ENCODE measurements at places on chromosomes 6 and 20.
A peak's percentile ranks its signal among the peaks of the same experiment; 100 is the strongest.

GRCh38 chr6:9503111-9503761 is 911.6 kb downstream of the TFAP2A start:
- no peak for DNase-seq

GRCh38 chr6:157586088-157586414 is 205.1 kb downstream of the ZDHHC14 start:
- DNase-seq, result no peak

GRCh38 chr20:49768204-49769047 is 44.2 kb upstream of the SLC9A8 start:
- no peak for DNase-seq

DNA sequence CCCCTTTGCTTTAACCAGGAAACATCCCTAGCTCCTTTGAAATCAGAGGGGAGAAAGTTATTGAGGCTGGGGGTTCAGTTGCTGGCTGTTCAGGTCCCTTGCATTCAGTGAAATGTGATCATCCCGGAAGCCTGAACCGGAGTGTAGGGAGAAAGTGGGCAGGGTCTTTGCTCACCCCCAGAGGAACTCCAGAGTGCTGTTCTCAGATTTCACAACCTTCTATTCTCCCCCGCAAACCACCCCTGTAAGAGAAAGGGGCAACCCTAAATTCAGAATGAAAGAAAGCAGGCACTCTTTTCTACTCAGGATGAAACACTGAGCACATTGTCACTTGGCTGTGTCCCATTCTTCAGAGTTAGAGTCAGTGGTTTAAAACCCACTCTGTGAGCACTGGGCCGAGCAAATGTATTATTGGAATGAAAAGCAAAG is 139.8 kb downstream of the KHDC1L start:
- no peak for DNase-seq

DNA sequence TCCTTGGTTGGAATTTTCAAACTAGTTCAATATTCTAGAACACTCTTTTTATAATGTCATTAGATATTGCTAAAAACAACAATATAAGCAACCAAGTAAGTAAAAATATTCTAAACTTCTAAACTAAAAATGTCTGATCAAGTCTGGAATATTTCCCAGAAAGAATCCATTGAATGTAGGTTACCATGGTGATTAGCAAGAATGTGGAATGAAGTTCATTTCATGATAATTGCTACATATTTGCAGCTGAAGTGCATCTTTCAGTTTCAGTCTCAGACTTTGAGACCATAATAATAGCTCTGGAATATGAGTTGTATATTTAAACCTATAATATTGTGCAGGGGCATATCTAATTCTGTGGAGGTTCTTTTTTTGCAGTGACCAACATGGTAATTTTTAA is 61.0 kb upstream of the NKAIN2 start:
- no peak for DNase-seq

DNA sequence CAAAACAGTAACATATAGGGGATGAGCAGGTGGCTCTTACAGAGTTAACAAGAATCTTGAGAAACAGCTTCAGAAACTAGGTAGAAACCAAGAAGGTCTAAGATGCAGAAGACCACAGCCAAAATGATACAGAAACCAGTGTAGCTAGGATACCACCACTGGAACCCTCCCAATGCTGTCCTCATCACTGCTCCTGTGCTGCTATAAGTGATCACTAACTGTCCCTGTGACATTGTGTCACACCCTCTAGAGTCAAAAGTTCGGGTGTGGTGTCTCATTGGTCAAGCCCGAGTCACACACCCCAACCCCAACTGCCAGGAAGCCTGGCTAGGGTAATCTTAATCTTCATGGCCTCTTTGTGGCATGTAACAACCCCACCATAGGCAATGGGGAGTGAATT is 153.1 kb downstream of the RCAN2 start:
- DNase-seq, result no peak

DNA sequence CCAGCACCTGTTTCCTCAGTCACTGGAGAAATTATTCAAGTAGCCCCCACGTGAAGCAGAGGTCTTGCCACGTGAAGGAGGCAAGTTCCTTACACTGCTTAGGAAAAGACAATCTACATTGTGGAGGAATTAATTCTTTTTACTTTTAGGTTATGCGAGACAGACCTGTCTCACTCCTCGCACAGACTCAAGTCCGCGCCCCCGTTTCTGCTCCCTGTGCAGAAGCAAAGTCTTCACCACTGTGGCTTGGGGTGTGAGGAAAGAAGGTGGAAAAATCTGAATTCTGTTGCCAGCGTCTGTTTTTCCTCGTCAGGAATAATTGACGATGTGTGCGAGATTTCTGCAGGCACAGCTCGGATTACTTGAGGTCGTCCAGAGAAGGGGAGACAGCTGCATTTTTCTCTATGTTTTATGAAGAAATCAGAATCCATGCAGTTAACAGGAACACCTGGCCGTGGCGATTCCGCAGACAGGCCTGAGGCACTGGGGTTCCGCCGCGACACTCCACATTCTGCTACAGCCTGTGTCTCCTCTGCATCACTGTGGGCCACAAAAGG is 185.1 kb downstream of the SMOC2 start:
- DNase-seq, result no peak

DNA sequence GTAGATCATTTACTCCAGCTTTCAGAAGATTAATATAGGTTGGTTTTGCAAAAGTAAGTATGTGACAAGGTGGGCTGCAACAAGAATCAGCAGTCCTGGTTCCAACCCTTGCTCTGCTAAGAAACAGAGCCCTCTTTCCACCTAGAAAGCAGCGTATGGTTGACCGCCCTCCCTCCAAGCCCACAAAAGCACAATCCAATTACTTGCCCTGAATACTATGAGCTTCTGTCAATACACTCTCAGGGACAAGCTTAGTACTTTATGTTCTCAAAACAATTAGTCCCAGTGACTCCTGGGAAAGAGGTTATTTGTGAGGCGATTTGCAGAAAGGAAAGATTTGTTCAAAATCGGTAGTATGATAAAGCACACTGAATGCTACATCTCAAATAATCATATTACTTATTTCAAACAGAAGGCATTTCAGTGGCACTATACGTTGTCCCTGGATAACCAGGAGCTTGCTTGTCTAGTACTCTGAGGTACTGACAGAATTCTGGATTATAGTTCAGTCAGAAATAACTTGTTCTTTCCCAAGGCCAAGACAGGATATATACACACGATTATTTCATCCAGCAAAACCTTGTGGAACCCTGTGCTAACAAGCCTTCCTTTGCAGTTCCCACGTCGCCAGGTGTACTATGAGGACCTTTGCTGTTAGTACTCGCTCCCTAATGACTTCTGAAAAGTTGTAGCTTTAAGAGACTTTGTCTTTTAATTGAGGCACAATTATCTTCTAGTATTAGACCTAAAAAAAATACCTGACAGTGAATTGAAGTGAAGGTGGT is 96.9 kb upstream of the ADTRP start:
- DNase-seq, result no peak

GRCh38 chr6:90098001-90098531 is 198.6 kb downstream of the BACH2 start:
- no peak for DNase-seq

- peak; percentile 78 for DNase-seq
These were observed at the start of gene ACTL10 for GRCh38 chr20:33666293-33667244. ACTL10 (plus strand) TSS chr20:33666943; CDS start chr20:33667498, 555 bp downstream.

GRCh38 chr6:165616116-165616515 is 46.9 kb downstream of the PDE10A start:
- no peak for DNase-seq

- no peak for DNase-seq
These were observed 1288.6 kb upstream of the GJE1 start for GRCh38 chr6:140844167-140844566.

DNA sequence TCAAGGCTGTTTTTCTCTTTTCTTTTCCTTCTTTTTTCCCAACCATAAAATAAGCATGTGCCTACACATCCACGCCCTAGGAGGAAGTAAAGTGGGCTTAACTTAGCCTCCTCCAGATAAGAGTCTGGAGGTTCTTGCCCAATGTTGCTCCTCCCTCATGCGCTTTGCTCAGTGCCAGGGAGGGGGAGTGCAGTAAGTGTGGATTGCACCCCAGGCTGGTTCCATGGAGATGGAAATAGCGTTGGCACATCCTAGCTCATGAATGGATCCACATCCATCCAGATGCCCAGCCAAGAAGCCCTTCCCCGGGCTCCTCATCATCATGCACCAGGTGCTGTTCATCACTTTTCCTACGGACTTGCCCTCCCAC is 58.2 kb downstream of the NEDD9 start:
- DNase-seq, result no peak

GRCh38 chr20:3434232-3434631 is 26.8 kb upstream of the DNAAF9 start:
- no peak for DNase-seq

GRCh38 chr6:84601366-84601765 is 163.0 kb downstream of the TBX18 start:
- DNase-seq, result no peak

- no peak for DNase-seq
These were observed 47.2 kb downstream of the MUC22 start for GRCh38 chr6:31057426-31058003.

DNA sequence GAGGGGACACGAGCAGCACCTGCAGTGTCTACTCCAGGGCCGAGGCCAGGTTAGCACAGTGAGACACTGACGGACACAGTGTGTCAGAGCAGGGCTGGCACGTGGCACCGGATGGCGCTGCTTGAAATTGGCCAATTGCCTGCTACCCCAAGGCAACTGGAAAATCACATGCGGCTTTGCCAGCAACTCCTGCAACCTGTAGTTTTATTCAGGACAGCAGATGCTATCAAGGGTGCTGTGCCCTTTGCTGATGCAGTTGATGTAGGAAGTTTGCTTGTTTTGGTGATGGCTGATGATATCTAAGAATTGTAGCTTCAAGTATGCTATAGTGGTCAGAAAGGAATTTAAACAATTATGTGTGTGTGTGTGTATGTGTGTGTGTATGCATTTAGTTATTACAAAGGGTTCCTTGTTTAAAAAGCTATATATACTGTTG is 25.9 kb downstream of the RIN2 start:
- no peak for DNase-seq

- DNase-seq, result no peak
These were observed 1086.2 kb downstream of the KIF16B start for GRCh38 chr20:15487030-15487429.

GRCh38 chr6:107793191-107793590 is 30.9 kb downstream of the SCML4 start:
- DNase-seq, result no peak

DNA sequence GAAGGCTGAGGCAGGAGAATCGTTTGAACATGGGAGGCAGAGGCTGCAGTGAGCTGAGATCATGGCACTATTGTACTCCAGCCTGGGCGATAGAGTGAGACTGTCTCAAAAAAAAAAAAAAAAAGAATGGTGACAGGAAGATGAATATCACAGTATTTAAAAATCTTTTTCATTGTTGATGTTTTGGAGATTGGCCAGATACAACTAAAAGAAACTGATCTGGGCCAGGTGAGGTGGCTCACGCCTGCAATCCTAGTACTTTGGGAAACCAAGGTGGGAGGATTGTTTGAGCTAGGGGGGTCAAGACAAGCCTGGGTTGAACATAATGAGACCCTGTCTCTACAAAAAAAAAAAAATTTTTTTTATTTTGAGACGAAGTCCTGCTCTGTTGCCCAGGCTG is 52.1 kb downstream of the TRAF3IP2 start:
- DNase-seq, result no peak

DNA sequence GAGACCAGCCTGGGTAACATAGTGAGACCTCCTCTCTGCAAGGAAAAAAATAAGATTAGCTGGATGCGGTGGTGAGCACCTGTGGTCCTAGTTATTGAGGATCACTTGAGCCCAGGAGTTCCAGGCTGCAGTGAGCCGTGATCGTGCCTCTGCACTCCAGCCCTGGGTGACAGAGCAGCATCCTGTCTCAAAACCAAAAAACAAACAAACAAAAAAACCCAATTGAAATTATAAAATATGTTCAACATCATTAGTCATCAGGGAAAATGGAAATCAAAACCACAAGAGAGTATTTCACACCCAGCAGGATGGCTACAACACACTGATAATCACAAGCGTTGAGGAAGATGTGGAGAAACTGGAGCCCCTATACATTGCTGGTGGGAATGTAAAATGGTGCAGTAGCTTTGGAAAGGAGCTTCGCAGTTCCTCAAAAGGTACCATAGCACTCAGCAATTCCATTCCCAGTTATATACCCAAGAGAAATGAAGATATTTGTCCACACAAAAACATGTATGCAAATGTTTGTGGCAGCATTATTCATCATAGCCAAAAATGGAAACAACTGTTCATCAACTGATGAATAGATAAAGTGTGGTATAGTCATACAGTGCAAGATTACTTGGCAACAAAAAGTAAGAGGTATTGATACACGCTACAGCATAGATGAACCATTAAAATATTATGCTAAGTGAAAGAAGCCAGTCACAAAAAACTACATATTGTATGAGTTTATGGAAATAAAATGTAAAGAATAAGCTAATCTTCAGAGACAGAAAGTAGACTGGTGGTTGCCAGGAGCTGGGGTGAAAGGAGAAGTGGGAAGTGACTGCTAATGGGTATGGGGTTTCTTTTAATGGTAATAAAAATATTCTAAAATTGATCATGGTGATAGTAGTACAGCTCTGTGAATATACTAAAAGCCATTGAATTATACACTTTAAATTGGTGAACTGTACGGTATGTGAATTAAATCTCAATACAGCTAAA is 38.7 kb upstream of the RIPOR2 start:
- no peak for DNase-seq

DNA sequence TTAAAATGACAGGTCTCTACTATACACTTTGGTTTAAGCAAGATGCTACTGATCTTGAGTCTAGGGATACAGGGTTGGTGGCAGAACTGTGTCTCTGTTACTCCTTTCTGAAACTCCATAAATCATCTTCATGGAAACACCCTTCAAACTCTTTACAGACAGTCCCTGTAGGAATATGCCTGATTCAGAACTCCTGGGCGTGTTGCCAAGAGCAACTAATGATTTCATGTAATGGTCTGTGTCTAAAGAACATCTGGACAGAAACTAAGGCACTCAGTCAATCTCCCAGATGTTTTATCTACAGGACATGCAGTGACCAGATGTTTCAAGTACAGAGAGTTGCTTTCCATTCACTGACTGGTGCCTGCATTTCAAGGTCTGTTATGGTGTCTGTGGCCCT is 464.4 kb upstream of the CHD6 start:
- no peak for DNase-seq

GRCh38 chr20:49427751-49428518 is 54.5 kb downstream of the KCNB1 start:
- no peak for DNase-seq

GRCh38 chr6:92945799-92946198 is 473.6 kb downstream of the EPHA7 start:
- DNase-seq, result no peak

DNA sequence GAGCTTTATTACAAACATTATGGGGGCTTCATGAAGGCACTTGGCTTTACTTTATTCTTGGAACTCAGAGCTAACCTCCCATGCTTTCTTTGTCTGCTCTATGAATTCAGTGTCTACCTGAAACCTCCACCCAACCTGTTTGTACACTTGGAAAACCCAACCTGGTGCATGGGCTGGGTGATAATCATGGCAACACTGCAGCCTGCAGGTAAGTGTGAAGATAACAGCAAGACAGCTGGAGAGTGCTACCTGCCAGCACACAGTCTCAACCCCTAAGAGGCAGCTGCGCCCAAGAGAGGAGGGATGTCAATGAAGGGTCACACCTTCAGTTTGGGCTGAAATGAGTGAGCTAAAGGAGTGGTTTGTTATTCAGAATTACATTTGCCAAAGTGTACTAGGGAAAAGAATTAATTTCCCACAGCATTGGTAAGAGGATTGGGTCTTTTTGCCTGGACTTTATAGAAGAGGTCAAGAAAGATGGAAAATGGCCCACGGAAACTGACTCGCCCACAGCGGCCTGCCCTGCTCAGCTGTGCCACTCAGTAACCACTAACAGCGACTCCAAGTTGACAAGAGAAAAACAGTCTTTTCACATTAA is 24.4 kb downstream of the FOXQ1 start:
- no peak for DNase-seq
